ENCODE measurements at places on chromosomes 13 and 19. TPM values are rescaled to one million over a fixed set of nuclear protein-coding genes. Genes with fewer than 3 reads are reported as not detected.

Gene CCDC8
- total RNA-seq, result 9.7 TPM

Gene RXFP2
- 0.26 TPM for total RNA-seq

Gene AMER2
- not detected for total RNA-seq

Gene SLAIN1
- total RNA-seq, result 16.5 TPM

Gene GRK1
- total RNA-seq, result not detected

Gene ZNF296
- not detected for total RNA-seq

Gene PLK5
- 2.7 TPM for total RNA-seq

Gene FGF22
- 1.4 TPM for total RNA-seq

Gene TMEM255B
- total RNA-seq, result 55.5 TPM

Gene RFPL4AL1
- not detected for total RNA-seq

Gene CERS1
- 0.30 TPM for total RNA-seq

Gene UNC13A
- total RNA-seq, result 0.29 TPM

- DNase-seq, result peak; percentile 91
These were observed at the start of gene TSHZ3 for GRCh38 chr19:31349160-31349881. TSS of gene TSHZ3 (minus strand) at chr19:31349436. CDS start at chr19:31349219, 217 bp downstream.

DNA sequence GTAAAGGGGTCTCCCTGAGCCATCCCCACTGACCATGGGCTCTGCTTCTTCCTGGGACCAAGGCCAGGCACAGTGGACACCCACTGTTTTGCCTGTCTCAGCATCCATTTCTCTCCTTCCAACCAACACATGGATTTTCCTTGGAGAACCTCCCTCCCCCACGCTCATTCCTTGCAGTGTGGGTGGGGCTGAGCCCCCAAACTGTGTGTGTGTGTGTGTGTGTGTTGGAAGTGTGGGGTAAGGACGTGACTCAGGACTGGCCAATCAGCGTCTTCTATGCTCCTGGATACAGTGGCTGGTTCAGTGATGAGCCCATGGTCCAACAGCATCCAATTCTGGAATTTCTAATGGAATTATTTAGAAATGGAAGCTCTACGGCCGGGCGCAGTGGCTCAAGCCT lies 18.7 kb downstream of the CEBPA start:
- no peak for DNase-seq

GRCh38 chr19:12453495-12453894 lies 12.7 kb upstream of the ZNF443 start:
- no peak for DNase-seq

GRCh38 chr19:38009650-38010242 lies 102.7 kb downstream of the SIPA1L3 start:
- no peak for DNase-seq

DNA sequence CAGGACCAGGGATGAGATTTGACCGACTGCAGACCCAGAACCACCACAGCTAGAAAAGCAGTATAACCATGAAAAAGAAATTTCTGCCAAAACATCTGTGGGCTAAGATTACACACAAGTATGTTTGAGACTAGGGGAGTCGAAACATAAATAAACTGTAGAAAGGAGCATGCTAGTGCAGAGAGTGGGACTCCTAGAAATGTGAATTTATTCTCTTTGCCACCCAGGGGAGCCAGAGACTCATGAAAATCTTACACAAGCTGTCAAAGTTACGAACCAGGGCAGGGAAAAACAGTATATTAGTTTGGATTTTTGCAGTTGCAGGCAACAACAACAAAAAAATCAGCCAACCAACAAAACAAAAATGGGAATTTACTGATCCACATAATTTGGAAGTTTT lies 12.3 kb upstream of the HSPH1 start:
- no peak for DNase-seq

GRCh38 chr13:68713394-68713793 lies 1394.2 kb upstream of the ATXN8OS start:
- DNase-seq, result no peak

DNA sequence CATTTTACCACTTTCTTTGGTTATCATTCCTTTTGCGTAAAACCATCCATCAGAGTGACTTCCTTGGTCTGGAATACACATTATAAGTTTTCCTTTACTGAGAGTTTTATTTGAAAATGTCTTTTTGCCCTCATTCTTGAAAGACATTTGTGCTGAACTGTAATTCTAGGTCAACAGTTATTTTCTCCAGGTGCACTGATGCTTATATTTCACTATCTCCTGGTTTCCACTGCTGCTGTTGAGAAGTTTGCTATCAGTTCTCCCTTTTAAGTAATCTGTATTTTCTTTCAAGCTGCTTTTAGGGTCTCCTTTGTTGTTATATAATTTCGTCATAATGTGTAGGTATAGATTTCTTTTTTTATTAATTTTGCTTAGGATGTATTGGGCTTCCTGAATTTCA lies 160.0 kb downstream of the DCT start:
- no peak for DNase-seq

DNA sequence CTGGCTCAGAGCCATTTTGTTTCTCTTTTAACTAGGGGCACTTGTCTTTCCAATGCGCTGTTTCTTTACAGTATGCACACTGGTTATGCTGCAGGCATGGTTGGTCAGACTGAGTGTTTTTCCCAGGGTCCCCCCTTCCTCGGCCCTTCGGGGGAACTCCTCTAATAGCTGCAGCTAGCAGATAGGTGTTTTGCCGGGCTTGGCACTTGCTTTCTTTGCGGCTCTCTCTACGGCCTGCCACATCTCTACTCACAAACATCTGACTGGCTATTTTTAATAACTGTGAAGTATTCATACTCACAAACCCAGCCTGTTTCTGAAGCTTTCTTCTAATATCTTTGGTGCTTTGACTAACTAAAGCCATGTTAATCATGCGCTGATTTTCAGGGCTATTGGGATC lies 89.4 kb downstream of the SLC25A15 start:
- DNase-seq, result no peak

GRCh38 chr13:51152701-51153100 lies 41.6 kb upstream of the C13orf42 start:
- DNase-seq, result no peak

GRCh38 chr13:96821381-96821780 lies 172.9 kb downstream of the OXGR1 start:
- no peak for DNase-seq

- DNase-seq, result no peak
These were observed 18.4 kb upstream of the ITM2B start for GRCh38 chr13:48214519-48215121.

DNA sequence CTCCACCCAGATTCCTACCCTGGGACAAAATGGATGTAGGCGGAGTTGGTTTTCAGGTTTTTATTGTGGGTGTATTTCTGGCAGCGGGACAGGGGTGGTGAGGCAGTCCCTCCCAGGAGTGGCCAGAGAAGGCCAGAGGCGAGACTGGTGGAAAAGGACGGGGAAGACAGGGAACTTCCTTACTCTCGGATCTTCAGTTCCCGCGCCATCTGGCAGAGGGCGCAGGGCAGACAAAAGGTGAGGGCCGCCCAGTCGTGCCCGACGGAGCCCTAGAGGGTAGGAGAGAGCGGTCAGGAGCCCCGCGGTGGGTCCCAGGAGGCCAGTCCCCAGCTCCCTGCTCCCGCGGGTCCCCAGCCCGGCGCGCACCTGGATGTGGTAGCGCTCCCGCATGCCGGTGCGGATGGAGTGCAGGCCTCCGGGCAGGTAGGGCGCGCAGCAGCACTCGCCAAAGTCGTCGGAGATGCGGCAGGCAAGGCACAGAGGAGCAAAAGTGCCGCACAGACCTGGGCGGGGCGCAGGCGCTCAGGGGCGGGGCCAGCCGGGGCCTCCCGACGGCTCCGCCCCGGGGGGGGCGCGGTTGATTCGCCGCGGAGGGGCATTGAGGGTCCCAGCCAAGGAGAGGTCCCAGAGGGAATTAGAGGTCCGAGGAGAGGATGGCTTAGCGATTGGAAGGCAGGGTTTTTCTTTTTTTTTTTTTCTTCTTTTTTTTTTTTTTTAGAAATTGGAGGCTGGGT lies 3.0 kb downstream of the CNFN start:
- DNase-seq, result no peak

DNA sequence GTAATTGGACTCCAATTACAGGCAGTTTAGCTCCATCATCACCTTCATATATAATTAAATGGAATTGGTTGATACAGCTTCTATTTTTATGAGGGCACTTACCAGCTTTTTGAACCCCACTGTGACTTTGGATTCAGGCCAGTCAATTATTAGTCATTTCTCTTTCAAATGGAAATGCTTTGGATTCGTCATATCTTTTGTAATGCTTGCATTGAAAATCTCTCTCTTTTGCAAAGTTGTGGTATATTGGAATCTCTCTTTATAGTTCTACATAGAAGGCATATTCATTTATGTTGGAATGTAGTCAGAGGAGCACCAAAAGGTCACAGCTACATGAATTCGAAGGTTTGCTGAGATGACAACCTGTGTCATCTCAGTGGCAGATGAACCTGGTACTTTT lies 1074.3 kb upstream of the SLC10A2 start:
- DNase-seq, result no peak

All from uterus (tissue), 4 donors.